Mucosa of gallbladder (tissue), 1 donor: ENCODE measurements at places on chromosomes 2 and 18. TPM values are rescaled to one million over a fixed set of nuclear protein-coding genes. Genes with fewer than 3 reads are reported as not detected.

DNA sequence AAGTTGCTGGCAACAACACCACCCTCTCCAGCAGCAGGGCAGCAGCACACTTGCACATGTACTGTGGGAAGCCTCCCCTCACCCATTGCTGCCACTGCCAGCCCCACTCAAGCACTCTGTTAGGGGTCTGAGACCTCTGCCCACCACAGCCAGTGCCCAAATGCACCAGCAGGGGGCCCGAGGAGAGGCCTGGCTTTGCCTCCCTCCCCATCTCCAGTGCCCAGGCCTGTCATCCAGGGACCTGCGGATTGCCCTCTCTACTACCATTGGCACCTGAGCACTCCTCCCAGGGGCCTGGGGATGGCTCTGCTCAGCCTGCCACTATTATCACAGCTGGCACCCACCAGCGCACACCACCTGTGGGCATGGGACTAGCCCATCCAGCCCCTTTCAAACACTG, 175.7 kb downstream of the PMAIP1 start:
- DNase-seq: no peak

DNA sequence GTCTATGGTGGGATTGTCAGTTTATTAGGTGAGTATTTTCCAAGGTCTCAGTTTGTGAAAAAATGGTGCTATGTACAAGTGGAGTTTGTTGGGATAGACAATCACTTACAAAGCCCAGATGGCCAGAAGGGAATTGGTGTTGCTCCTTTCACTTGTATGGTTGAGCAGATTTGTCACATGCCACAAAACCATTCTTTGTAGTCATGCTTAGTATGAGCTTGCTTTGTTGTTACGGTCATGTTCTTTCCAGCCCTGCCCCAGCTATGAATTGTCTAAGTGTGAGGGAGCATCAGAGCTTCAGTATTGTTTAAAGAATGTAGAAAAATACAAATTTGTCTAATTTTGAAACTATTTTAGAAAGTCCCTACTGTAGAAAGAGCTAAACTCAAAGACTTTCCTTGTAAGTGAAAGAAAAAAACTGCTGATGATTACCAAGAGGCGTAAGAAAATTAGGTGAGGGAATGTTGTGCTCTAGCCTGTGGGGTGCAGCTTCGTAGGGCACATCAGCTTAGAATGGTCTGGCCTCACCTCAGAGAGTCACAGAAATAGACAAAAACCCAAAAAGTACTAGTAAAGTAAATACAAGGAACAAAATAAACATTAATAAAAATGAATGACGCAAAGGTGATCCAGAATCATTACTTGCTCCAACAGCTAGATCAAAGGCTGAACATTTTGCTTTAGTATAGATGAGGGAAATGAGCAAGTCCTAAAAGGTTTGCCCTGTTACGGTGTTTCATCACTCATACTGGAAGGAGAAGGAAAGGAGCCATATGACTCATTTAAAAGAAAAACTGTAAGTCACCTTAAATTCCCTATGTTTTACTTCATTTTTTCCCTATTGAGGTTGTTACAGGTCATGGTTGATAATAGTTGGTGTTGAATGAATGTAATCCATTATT, 9.2 kb downstream of the TGIF1 start:
- no peak for DNase-seq

GRCh38 chr2:189726271-189726670, 36.3 kb downstream of the OSGEPL1 start:
- DNase-seq: no peak

Gene TMEM163
- total RNA-seq: 36.1 TPM

Gene RNF138
- total RNA-seq: 31.2 TPM
